ENCODE measurements at places on chromosomes 16 and 17.

DNA sequence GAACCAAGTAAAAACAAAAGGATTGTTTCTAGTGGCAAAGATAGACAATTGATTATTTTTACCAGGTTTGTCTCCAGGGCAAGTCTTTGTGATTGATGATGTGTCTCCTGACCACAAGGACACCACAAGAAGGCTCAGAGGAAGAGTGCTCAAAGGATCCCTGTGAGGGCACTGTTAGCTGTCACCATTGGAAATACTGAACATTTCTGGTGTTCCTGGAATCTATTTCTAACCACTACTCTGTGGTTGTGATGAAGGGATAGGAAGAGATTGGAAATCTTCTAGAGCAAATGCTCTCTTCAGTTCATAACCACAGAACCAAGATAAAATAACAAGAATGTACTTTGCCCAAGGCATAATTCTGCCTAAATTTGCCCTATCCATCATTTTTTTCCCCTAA lies 15.3 kb downstream of the RNF43 start:
- DNase-seq: no peak

- no peak for DNase-seq
Measured at GRCh38 chr16:57916735-57917438, 54.0 kb downstream of the CNGB1 start.

DNA sequence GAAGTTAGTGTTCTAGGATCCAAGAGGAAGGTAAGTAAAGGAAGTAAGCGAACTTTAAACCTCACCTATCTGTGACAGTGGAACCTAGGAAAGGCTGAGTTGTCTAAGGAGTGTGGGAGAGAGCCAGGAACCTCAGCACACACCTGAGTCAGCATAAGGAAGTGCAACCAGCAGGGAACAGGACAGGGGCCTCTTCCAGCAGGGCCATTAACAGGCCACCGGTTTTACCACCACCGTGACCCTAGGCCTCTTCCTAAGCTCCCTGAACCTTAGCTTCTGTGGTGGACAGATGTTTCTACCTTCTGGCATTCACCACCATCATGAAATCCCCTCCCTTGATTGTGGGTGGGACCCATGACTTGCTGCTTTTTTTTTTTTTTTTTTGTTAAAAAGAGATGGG lies 26.7 kb upstream of the GPATCH8 start:
- no peak for DNase-seq

- DNase-seq: no peak
Measured at GRCh38 chr17:13550291-13550690, 51.4 kb downstream of the HS3ST3A1 start.

GRCh38 chr16:9123871-9124270 lies 32.4 kb downstream of the HAPSTR1 start:
- DNase-seq: no peak

DNA sequence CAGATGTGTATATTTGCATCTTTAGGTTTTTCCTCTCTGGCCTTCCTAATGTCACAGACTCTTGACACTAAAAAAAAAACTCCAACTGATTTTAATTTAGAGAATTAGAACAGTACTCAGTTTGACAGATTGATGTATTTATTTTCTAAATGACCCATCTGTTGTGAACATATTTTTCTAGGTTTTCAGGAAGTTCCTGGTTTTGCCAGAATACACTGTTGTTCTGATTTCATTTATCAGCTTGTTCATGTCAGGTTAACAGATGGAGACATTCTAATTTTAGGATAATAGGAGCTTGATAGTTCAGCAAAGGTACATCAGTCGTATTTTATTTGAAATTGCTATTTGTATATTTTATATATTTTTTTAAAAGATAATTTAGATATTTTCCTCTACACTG lies 133.4 kb downstream of the TANC2 start:
- DNase-seq: peak; percentile 81

- DNase-seq: peak; percentile 79
Measured at GRCh38 chr17:82236142-82236971, 7.5 kb downstream of the SLC16A3 start.

- no peak for DNase-seq
Measured at GRCh38 chr17:7697828-7698588, 7.0 kb upstream of the EFNB3 start.

DNA sequence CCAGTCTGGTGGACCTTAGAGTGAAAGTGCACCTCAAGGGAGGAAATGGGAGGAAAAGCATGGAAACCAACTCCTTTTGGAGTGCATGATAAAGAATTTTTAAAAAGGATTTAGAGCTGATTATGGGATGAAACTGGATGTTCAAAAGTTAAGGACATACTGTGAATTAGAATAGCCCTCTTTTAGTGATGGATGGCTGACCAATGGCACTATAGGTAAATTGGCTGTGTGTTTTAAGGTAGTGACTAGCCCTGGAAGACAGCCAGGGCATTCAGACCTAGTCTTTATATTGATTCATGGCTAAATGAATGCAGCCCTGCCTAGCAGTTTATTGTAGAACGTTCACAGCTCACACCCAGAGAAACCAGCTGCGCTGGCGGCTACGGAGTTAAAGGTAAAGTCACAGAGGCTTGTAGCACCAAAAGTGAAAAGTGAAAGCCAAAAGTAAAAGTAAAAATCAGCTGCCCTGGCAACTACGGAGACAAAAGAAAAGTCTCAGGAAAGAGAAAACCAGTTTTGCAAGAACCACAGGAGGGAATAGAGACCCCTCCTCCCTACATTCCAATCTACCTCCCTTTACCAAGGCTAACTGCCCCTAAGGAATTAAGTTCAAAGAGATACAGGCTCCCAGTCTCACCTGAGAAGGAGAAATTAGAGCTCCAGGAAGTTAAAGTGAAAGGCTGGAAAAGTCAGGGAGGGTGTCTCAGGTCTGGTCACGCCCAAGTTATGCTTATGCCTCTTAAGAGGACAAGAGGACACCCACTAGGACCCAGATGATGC lies 21.8 kb downstream of the ACSM1 start:
- no peak for DNase-seq

DNA sequence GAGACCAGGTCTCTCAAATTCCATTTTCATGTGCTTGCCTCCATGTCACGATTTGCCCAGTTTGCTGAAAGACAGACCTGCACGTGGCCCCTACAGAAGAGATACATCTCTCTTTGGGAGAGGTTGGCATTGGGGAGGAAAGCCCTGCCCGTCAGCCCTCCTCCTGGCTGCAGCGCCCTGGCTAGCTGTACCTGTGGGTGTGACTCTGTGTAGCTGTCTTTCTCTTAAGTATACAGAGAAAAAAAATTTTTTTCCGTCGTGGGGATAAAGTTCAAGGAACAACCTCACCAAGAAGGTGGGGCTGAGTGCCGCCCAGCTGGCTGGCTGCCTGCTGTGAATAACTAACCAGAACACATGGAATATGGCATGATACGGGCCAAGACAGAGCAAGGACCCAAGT lies 26.5 kb downstream of the TMEM98 start:
- DNase-seq: no peak

GRCh38 chr17:30816165-30816564 lies 8.3 kb downstream of the CRLF3 start:
- DNase-seq: no peak

DNA sequence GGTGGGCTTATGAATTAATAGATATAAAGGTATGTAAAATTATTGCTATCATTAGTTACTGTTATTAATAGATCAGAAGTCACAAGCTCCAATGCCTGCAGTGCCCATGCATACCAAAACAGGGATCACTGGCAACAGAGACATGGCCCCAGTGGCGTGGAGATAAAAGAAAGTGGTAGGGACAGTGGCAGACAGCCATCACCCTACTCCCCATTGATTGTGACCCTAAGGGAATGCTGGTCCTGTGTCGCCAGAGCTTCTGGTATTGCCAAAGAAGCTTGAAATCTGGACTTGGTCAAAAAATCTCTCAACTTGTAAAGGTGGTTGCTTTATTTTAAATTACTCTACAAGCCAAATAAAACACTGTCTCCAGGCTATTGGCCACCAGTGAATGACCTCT lies 279.1 kb downstream of the IRX3 start:
- no peak for DNase-seq

DNA sequence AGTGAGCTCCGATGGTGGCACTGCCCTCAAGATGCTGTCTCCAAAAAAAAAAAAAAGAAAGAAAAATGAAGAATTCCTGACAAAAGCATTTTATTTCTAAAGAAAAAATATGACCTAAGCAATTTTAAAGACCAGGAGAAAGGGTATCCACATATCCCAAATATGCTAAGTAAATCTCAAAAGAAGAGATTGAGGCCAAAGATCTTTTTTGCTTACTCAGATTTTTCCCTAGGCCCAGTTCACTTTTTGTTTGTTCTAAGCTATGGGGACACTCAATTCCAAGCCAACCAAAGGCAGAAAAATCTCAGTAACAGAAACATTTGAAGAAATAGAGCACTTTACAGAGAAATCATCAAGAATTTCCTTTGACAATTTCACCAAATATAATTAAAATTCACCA lies 150.8 kb downstream of the SOX9 start:
- no peak for DNase-seq

GRCh38 chr16:28561557-28562187 lies 8.0 kb downstream of the SGF29 start:
- DNase-seq: no peak

GRCh38 chr17:81046770-81047359 lies 11.9 kb downstream of the BAIAP2 start:
- DNase-seq: no peak

DNA sequence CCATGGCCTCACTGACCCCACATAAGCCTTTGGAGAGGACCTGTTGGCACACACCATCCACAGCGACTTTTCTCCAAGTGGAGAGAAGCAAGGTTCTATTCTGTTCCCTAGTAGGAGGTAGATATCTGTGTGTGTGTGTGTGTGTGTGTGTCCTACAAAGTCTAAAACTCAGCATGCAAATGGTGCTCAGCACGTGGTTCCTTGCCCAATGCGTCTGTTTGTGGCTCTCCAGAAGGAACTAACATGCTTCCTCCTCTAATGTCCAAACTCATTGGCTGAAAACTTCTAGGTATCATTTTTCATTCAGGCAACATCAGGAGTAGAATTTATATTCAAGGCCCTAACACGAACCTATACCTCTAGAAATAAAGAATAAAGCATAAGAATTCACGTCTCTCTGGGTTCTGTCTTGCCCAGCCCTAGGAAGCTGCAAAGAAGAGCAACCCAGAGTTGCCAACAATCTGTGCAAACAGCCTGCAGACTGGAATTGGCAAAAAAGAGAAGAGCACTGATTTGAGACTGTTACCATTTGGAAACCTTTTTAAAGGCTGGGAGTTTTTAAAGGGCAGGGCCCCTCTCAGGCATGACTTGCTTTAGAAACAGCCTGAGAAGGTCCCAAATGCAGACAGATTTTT lies 25.5 kb downstream of the MAP3K14 start:
- DNase-seq: peak; percentile 80

GRCh38 chr17:4949321-4950074 lies 1.2 kb upstream of the PFN1 start:
- peak; percentile 61 for DNase-seq

- DNase-seq: no peak
Measured at GRCh38 chr16:14609716-14610115, 20.3 kb downstream of the PARN start.

- DNase-seq: no peak
Measured at GRCh38 chr17:1423456-1424135, 23.6 kb upstream of the YWHAE start.

- DNase-seq: peak; percentile 33
Measured at GRCh38 chr17:17886726-17887125, 49.9 kb upstream of the SREBF1 start.

DNA sequence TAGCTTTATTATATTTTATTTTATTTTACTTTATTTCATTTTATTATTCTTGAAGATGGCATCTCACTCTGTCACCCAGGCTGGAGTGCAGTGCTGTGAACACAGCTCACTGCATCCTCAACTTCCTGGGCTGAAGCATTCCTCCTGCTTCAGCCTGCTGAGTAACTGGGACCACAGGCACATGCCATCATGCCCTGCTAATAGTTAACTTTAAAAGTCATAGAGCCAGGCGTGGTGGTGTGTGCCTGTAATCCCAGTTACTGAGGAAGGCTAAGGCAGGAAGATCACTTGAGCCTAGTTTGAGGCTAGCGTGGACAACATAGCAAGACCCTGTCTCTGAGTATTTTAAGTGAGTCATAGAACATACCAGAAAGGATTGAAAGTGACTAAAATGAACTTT lies 38.7 kb downstream of the ESRP2 start:
- DNase-seq: no peak

DNA sequence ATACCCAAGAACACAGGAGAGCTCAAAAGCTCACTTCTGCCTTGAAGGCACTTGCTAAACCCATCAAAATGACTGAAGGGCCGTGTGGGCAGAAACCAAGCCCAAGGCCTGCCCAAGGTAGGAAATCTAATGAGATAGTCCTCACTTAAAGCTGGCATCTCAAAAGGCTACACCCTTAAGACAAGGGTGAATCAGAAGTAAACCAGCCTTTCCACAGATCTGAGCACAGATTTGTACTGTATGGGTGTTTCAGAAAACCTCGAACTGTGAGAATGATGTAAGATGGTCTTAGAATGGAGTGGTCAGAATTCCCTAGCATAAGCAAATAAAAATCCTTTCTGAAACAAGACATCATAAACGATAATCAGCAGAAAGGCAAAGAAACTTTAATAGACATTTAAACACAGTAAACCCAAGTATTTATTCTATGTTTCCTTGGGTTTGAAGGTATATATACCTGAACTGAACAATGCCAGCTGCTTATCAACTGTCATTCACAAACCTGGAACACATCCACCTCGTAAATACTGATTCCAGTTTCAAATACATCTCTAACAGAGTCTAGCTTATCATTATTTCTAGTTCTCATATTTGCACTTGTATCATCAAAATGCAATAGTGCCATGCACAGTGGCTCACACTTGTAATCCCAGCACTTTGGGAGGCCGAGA lies 37.8 kb downstream of the GLG1 start:
- DNase-seq: no peak

DNA sequence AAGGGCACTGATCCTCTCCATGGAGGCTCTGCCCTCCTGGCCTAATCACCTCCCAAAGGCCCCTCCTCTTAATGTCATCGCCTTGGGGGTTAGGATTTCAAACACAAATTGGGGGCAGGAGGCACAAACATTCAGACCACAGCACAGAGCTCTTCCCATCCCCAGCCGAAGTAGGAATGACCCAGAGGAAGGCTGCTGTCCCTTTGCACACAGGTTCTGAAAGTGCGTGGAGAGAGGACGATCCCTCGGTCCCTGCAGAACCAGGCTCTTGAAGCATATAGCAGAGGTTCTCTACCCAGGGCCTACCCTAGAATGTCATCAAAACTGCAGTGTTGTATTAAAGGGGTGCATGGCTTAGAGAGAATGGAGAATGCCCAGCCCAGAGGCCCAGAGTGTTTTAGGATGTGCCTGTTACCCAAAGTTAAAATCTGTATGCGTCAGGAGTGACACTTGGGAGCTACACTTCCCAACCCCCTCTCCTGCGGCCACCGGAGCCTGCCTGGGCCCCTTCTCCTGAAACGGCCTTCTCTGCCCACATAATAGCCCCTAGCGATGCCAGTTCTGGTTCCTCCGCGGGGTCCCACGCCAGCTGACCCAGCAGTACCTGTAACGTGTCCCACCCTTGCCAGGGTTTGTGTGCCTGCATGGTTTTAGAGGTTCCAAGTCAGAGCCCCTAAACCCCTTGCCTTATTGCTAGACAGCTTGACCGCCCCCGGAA lies 159.5 kb upstream of the CACNG5 start:
- DNase-seq: no peak

GRCh38 chr17:57363998-57364643 lies 107.8 kb downstream of the MSI2 start:
- DNase-seq: no peak

GRCh38 chr17:50834429-50835300 lies 721 bp upstream of the WFIKKN2 start:
- peak; percentile 24 for DNase-seq

GRCh38 chr16:90057738-90058173 lies 19.4 kb downstream of the PRDM7 start:
- no peak for DNase-seq
